Esophagus mucosa (tissue), 1 donor: ENCODE measurements at places on chromosomes 3 and 15.

- no peak for ATAC-seq
These were observed 67.7 kb downstream of the CYP19A1 start for GRCh38 chr15:51270706-51271105.

GRCh38 chr3:127427666-127428065, 139.8 kb upstream of the PRR20G start:
- no peak for ATAC-seq

GRCh38 chr15:75452364-75452864, 924 bp upstream of the SIN3A start:
- ATAC-seq = peak; percentile 6

DNA sequence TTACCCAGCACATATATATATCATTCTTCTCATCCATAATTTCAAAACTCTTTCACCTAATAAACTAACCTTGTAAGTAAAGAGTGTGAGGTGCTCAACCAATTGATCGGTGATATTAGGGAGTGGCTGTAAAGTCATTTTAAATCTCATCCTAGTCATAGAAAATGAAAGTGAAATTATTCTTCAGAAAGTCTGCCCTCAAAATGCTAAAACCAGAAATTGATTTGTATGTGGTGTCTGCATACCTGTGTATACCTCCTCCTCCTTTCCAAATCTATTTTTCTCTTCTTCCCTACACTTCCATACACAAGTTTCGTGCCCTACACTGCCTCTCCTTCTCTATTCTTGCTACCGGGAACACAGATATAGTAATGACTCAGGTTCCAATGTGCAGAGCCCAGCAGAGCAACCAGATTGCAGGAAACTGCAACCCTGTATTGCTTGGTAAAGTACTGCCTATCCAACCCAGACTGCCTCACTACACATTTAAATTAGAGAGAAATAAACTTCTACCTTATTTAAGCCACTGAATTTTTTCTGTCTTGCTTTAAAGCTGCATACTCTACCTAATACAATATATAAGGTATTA, 7.4 kb upstream of the TBC1D5 start:
- ATAC-seq = peak; percentile 60

- ATAC-seq = no peak
These were observed 7.1 kb upstream of the PXK start for GRCh38 chr3:58325525-58325992.

DNA sequence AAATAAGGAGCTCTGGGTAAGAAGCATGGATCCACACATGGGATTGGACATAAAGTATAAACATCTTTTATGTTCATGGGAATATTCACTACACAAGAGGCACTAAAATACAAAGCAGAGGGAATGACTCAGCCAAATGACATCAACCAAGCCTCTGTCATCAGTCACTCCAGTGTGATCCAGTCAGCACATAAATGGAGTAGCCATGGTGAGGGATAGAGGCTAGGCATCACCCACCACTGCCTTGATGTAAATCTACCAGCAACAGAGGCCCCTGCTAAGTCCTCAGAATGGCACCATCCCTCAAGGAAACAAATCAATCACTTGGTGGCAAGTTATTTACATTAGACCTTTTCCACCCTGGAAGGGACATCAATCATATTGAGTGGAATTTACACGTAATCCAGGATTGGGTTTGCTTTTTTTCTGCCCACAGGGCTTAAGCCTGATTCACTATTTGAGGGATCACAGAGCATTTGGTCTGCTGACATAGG, 27.2 kb downstream of the VEPH1 start:
- no peak for ATAC-seq

GRCh38 chr15:96262549-96263489, 67.7 kb upstream of the NR2F2 start:
- no peak for ATAC-seq

DNA sequence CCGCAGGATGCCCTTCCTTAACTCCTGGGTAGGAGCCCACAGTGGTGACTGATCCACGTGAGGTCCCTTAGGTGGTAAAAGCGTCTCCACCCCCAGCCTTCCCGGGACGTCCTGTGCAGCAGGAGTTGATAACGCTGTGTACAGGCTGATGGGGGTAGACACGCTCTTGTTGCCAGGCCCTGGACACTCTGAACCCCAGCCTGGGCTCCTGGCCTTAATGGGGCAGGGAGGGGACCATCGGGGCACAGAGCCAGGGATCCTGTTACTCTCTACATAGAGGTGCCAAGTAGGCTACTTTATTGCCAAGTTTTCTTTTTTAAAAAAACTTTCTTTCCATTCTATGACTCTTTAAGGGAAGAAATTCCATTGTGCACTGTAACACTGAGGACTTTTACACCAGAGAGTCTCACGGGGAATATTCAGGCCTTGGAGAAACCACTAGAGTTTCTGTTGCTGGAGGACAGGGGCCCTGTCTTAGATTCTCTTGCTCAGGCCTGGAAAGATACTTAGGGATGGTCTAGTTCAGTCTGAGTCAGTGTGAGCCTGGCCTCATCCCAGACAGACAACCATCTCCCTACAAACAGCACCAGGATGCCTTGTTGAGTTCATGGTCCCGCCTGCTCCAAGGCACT, 104.3 kb upstream of the RNU6-1 start:
- ATAC-seq = no peak

- ATAC-seq = no peak
These were observed 22.1 kb downstream of the ANAPC13 start for GRCh38 chr3:134463676-134464063.

DNA sequence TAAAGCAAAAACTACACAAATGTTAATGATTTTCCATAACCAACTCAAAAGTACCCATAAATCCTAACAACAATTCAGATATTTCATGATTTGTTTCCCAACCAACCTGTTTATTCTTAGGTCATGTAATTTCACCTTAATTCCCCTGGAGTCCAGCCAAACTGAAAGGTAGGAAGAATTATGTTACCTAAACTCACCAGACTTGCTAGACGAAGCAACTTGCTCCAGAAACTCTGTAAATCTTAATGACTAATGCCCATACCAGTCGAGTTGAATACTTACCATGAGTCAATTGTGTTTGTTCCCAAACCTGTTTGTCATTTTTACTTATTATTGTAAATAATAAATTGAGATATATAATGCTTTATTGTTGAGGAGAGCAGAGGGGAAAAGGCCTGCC, 1030.0 kb downstream of the TBL1XR1 start:
- ATAC-seq = peak; percentile 97

DNA sequence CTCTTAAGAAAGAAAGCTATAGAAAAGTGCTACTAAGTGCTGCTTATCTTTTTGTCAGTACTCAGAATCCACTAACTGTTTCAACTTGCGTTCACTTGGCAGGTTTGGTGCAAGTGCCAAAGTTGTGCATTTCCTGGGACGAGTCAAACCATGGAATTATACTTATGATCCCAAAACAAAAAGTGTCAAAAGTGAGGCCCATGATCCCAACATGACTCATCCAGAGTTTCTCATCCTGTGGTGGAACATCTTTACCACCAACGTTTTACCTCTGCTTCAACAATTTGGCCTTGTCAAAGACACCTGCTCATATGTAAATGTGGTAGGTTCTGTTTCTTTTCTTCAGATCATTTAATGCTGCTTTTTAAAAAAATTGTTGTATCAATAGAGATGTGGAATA, 32.6 kb downstream of the GYG1 start:
- no peak for ATAC-seq

- ATAC-seq = no peak
These were observed 372.1 kb upstream of the ARHGEF26 start for GRCh38 chr3:153749070-153749610.

- ATAC-seq = no peak
These were observed 144.8 kb upstream of the SETMAR start for GRCh38 chr3:4158329-4158728.

DNA sequence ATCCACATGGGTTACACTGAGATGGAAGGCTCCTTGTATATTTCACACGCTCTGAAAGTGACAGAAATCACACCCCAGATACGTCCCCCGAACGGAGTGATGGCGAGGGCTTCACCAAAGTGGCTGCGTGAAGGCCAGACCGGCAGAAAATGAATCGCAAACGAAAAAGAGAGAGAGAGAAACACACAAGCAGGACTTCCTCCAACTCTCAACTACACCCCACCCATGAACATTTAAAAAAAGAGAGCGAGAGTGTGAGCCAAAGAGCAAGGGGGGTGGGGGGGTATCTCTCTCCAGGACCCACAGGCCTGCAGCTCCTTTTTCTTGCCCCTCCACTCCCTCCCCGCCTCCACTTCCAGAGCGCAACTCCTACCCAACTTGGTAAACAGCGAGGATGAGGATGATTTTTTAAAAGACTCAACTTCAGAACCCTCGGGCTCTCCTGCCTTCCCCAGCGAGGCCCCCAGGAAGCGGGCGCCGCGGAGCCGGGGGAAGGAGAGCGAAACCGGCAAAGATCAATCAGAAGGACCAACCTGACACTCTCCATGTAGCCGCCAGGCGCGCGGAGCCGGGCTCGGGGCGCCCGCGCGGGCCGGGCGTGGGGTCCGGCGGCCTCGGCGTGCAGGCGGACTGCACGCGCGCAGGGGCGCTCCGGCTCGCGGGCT, 519.1 kb downstream of the FOXP1 start:
- peak; percentile 61 for ATAC-seq

DNA sequence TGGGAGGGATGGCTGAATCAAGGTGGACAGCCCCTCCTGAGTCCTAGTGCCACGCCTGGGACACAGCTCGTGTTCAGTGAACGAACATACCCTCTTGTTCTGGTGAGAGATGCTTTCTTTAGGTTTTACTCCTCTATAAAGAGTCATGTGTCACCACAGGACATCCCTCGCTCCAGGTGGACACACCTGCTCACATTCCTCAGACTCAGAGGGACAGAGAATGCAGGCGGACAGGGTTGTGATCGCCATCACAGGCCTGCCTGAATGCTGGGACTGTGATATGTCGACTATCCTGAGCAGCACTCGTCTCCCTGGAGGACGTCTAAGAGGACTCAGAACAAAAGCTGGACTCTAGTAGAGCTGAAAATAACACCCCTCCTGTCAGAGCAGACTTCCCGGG, 96.4 kb upstream of the SNRPA1 start:
- ATAC-seq = no peak

DNA sequence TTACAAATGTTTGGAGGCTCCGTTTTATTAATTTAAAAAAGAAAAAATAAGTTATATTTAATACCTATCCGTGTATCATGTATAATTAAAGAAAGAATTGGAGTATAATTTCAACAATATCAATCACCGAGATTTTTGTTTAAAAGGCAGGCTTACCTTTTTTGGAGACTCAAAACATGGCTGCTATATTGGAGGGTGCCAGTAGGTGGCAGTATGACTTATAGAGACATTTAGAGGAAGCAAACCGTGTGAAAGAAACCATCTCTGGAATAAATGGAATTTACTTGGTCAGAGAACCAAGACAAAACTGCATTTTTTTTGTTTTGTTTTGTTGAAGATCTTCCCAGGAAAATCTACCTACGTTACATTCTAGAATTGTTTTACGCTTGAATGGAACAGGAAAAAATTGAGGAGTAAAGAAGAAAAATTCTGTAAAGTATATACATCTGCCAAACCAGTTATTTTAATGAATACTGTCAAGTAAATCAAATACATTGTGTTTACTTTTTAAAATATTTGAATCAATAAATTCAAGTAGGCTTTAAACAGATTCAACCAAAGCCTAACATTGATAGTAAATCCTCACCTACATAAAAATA, 802.6 kb upstream of the ALCAM start:
- peak; percentile 29 for ATAC-seq

DNA sequence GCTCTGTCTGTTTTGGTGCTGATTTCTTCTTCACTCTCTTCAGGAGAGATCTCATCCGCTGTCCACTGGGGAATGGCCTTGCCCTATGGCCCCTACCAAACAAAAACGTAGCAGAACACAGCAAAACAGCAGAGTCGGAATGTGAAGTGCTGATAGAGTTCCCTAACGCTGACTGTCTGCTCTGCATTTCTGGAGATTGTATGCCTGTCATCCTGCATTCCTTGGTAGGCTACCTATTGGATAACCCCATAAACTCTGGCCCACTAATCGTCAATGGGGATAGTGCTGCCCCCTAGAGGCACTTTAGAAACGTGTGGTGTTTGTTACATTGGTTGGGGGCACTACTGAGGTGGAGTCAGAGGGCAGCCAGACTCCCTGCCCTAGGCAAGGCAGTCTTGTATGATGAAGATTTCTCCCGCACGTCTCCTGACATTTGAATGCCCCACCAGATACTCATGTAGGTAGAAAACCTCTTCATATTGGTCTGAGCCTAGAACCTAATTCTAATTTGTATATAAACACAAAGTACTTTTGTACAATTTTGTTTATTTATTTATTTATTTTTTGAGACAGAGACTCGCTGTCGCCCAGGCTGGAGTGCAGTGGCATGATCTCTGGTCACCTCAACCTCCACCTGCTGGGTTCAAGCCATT, 15.6 kb upstream of the MAGEF1 start:
- ATAC-seq = peak; percentile 86

GRCh38 chr15:72070817-72071447, 47.0 kb downstream of the MYO9A start:
- no peak for ATAC-seq

- ATAC-seq = no peak
These were observed 204.1 kb upstream of the SUCLG2 start for GRCh38 chr3:67858492-67858891.

GRCh38 chr15:41490355-41490754, 3.3 kb upstream of the ITPKA start:
- peak; percentile 64 for ATAC-seq

DNA sequence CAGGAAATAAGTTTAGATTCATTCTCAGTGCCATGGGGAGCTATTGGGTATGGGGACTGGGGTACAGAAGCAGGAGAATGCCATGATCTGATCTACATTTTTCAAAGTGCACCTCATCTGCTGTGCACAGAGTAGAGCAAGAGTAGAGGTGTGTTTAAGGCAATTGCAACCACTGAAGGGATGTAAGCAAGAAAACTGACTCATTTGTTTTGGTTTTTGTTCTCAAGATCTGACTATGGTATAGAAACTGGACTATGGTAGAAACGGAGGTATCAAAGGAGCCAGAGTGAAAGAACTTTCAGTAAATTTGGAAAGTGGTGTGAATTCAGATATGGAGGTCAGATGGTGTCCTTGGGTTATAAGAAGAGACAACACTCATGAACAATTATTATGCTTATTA, 86.2 kb upstream of the CMSS1 start:
- no peak for ATAC-seq
